ENCODE measurements at places on chromosomes 16 and 17.

DNA sequence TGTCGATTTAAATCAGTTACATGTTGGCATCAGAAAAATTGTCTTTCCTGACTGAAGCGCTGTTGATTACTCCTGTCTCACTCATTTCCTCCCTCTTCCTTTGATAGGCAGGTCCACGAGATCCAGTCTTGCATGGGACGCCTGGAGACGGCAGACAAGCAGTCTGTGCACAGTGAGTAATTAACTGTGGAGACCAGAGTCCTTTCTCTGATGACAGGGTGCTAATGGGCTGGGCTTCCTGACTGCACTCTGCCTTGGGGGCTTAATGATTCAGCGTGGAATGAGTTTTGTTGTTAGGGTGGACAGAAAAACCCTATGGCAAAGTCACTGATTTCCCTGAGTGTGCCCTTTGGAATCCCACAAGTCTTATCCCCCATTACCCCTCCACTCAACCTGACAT is 6.5 kb downstream of the GOSR2 start:
- no peak for DNase-seq

DNA sequence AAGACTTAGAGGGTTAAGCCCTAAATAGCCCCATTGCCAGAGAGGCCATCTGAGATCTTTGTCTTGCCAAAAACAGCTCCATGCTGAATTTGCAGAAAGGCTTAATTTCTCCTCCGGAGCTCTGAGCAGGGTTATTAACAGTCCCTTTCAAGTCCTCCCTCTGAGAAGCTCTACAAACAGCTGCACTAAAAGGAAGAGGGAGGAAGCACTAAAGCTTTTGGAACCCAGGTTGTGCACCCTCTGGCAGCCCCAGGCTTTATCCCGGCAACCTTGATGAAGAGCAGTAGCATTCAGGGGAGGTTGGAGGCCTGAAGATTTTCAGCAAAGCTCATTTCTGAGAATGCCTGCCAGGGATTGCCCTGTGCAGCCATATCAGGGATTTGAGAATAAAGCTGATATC is 554.7 kb downstream of the RBFOX1 start:
- DNase-seq, result no peak

GRCh38 chr17:836151-836550 is 54.0 kb downstream of the MRM3 start:
- no peak for DNase-seq

- no peak for DNase-seq
Measured at GRCh38 chr17:61366715-61367413, 32.8 kb upstream of the TBX2 start.
